ENCODE measurements at places on chromosomes 2 and 18.

- no peak for DNase-seq
Observed at GRCh38 chr2:18741895-18742732, 152.7 kb upstream of the NT5C1B start.

DNA sequence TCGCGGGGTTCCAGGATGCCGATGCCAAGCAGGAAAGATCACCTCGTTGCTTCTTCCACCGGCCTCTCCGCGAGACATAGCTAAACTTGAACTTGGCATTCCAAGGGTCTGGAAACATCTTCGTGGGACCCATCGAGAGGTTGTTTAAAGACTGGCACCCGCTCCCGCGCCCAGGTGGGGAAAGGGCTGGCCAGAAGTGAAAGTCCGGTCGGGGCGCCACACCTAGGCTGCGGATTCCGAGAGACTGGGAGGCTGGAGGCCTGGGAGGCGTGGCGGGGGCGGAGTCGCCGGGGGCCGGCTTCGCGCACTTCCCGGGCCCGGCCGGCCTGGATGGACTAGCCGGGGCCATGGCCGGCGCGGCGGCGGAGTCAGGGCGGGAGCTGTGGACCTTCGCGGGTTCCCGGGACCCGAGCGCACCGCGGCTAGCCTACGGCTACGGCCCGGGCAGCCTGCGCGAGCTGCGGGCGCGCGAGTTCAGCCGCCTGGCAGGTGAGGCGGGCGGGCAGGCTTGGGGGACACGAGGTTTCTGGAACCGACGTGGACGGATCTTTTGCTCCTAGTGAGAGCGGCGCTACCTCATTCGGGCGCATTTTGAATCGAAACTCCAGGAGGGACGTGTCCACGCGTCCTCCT, at the start of gene MOCOS:
Gene MOCOS, plus strand, starts transcription at position 305 of the 633 bp plus-strand sequence. Its CDS starts 43 bp downstream, at position 348.
- DNase-seq = peak; percentile 79

DNA sequence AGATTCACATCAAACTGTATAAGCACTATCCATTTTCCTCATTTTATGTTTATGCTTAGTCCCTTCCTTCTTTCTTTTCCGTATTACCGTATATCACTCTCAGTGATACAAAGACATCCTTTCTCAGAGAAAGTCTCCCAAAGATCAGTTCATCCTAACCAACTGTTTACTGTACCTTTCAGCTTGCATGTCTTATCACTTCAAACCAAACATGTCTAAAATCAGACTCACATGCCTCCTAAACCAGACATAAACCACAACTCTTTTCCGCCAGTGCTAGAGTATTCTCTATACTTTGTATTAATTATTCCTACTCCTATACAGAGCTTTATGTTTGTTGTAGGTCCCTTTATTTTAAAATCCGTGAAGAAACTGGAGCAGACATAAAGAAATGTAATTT, 41.5 kb downstream of the KCMF1 start:
- DNase-seq = no peak

GRCh38 chr2:64918220-64918886, 70.8 kb upstream of the SLC1A4 start:
- DNase-seq = no peak

- DNase-seq = no peak
Observed at GRCh38 chr2:105749583-105750400, 5.1 kb downstream of the NCK2 start.

DNA sequence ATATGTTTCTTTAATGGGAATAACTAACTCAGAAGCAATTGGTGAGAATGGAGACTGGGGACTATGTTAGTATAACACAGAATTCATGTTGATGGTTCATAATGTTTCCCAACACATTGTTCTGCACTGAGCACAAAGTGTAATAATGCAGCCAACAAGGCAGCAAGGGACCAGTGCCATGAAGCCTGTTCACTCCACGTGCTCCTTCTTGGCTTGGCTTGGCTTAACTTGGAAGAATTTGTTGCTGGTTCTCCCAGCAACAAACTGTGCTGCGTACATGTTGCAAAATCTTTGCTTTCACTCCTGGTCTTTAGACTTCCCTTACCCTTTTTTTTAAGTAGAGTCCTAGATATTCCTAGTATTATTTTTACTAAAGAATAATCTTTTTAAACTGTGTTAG, 129.7 kb downstream of the MAP3K20 start:
- no peak for DNase-seq

- DNase-seq = no peak
Observed at GRCh38 chr18:10135302-10135926, 221.6 kb downstream of the VAPA start.

GRCh38 chr2:64323197-64323596, 130.8 kb upstream of the LGALSL start:
- no peak for DNase-seq

DNA sequence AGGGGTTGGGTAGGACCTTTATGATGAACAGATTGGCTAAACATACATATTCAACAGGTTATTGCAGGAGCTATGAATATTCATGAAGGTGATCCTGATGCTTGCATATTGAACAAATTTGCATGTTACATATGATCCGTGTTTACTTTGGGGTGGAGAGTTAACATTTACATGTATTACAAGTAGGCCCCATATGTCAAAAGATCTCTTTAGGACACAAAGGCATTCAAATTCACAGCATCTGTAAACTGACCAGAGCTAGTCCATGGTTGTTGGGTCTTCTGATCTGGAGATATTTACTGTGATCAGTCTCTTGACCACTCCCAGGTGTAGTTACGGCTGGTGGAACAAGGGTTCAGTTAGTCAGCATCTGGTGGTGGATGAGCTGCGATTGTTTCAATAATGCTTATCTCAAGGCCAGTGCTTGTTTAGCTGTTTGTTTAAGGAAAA, 80.4 kb downstream of the PMAIP1 start:
- no peak for DNase-seq

- DNase-seq = no peak
Observed at GRCh38 chr18:32389191-32389590, 81.5 kb downstream of the GAREM1 start.

GRCh38 chr2:173264151-173264550, 90.5 kb upstream of the CDCA7 start:
- no peak for DNase-seq

DNA sequence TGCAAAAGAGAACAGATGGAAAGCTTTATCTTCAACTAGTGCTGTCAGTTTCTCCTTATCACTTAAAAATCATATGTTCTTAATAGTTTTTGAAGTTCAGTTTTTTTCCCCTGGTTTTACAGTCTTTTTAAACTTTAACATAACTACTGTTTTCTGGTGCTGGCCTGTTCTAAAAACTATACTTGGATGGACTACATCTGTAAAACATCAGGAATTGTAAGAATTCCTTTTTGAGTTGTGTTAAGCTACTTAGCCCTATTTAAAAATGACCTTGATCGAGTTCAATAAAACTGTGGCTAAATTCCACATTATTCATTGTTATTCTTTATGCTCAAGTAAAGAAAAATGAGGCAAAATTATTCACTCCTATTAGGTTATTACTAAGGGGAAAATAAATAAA, 397.7 kb downstream of the NUP35 start:
- no peak for DNase-seq

GRCh38 chr18:72086421-72086820, 457.7 kb downstream of the CBLN2 start:
- DNase-seq = no peak

DNA sequence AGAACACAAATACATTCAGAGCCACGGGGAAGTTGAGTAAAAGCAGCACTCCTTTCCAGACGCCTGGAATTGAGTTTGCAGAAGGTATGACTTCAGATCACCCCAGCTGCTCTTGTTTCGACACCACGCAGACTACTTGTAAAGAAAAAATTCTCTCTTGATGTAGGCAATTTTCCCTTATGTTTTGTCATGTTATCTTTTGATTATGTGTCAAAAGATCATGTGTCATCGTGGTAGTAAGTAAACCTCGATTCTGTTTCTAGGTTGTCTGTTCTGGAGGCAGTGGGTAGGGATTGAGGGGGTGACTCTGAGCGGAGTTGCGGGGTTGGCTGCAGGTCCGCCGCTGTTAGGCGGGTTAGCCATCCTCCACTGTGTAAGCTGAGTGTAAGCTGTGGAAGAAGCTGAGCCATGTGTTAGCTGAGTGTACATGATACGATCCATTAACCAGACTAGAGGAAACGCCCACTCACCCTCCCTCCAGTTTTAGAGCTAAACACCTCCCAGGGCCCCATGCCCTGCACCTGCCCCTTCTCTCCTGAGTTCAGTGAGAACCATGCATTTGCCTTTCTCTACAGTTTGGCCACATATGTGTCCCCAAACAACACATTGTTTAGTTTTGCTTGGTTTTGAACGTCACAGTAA, 181.8 kb downstream of the SNTG2 start:
- DNase-seq = peak; percentile 28

- no peak for DNase-seq
Observed at GRCh38 chr18:9746958-9747357, 38.9 kb downstream of the RAB31 start.

DNA sequence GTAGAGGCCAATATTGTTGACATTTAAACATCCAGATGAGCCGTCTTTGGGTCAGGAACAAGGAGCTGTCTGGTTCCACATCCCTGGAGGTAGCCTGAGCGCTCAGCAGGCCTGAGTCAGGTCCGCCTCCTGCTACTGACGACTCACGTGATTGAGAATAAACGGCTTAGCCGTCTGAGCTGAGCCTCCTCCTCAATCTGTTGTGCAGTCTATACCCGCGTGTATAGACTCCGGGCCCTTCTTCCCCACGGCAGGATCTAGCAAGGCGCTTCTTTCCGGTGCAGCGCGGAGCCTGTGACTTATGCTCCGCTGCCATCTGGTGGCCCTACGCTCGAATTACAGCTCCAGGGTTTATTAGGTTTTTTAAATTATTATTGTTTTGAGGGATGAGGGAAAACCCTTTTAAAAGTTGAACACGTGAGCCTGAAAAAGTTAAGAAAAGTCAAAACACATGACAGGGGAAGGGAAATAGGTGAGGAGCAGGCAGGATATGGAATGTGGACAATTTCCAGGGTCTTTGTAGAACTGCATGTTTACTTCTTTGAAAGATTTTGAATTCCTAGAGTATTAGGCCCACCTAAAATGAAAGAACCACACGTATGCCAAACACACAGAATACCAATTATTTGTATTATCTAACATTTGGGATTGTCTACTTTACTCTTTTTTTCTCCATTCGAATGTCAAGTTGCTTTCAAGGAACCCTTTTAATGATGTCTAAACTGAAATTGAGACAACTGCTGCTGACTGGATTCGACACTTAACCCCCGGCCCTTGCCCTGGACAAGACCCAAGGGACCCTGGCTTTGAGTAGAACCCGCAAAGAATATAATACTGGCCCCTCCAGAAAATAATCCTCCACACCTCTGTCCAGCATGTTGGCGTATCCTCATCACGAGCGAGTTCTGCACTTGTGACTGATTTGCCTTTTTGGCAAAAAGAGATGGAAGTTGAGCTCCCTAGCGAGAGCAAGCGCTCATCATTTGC, 112.4 kb upstream of the ZNF236 start:
- DNase-seq = peak; percentile 78

DNA sequence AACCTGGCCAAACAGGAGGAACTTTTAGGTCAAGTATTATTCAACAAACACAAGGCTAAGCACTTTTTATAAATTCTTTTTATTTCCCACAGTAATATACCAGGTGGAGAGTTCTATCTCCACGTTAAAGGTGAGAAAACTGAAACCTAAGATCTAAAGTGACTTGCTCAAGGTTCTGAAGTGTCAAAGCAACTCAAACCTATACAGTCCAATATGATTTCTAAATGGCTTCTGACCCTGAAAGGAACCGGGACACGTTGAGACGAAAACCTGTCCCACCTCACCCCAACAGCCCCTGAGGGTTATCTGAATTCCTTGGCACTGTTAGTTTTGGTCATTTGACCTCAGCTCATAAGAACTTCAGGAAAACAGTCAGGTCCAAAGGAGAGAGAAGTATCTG, 814.5 kb upstream of the LRATD1 start:
- DNase-seq = no peak

- no peak for DNase-seq
Observed at GRCh38 chr2:186827411-186827810, 21.6 kb downstream of the ZSWIM2 start.

GRCh38 chr2:226702376-226702775, 97.2 kb downstream of the IRS1 start:
- DNase-seq = no peak

DNA sequence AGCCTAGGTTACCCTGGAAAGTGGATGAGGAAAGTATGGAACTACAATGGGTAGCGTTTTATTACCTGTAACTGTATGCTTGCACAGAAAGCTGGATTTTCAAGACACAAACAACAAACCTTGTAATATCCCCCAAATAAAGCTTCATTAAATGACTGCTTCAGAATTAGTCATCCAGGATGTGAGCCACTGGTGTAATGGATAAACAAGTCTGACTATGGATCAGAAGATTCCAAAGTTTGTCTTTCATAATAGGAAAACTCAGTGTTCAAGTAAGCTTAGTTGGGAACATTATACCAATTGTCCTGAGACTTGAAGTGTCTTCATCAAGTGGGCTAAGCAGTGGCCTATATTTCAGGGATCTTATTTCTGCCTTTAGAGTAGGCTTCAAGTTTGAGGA, 518.8 kb downstream of the LRP1B start:
- DNase-seq = no peak

DNA sequence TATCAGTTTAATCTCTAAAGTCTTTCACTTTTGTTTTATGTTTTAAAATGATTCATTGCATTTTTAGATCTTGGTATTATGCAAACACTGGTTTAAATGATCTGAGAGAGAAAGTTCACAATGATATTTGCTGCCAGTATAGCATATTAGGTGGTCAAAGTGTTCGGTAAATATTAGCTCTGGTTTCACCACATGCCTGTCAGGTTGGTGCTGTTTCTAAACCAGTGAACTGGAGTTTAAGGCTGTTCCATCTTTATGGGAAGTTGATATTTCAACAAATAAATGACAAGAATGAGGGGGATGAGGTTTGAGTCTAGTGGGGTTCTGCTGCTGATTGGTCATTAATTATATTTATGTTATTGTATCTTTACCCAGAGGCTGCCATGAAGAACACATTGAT, 436.4 kb downstream of the DCDC2C start:
- DNase-seq = no peak

- no peak for DNase-seq
Observed at GRCh38 chr2:103002954-103003353, 241.1 kb downstream of the TMEM182 start.

All from glutamatergic neuron (in vitro differentiated cells).